ENCODE measurements at places on chromosomes 16 and 17.
A peak's percentile ranks its signal among the peaks of the same experiment; 100 is the strongest.

DNA sequence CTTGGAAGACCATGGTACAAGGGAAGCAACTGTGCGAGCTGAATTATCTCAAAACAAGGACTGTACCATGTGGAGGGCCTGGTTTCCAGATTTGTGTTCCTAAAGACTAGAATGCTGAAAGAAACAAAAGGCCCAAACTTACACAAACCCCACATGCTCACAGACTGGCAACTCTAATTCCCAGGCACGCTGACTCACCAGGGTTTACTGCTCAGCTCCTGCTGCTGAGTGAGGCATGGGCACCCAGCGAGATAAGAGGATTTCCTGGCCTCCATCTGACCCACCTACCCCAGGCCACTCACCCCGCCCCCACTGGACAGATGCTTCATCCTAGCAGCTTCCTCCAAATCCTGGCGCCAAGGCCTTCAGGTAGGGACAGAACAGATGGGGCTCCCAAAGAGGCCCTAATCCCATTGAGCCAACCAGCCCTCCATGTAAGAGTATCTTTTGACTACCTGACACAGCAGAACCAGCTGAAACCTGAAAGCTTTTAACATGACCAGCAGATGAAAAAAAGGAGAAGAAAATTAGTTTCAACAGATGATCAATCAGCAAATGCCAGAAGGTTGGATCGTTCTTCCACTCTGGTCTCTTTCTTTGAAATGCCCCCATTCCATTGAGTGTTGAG lies 33.9 kb downstream of the DCUN1D3 start:
- no peak for DNase-seq
- peaks cover 3% of the 10 kb centered on the region for H3K36me3 ChIP-seq
- H3K4me1 ChIP-seq = peaks cover 16% of the 10 kb centered on the region
- H3K27me3 ChIP-seq = peaks cover 1% of the 10 kb centered on the region
- no peak overlapping the region for H3K27ac ChIP-seq
- no peak overlapping the region for H3K4me3 ChIP-seq

GRCh38 chr16:50459496-50460080 lies 88.6 kb upstream of the NKD1 start:
- H3K27me3 ChIP-seq = peaks cover 7% of the 10 kb centered on the region
- no peaks in the 10 kb centered on the region for H3K4me1 ChIP-seq
- no peaks in the 10 kb centered on the region for H3K36me3 ChIP-seq
- no peak overlapping the region for H3K27ac ChIP-seq
- DNase-seq = no peak

GRCh38 chr17:43020030-43020621 lies 2.1 kb downstream of the VAT1 start:
- no peak for DNase-seq
- H3K4me3 ChIP-seq = peak overlapping the region; percentile 61
- H3K27ac ChIP-seq = peak overlapping the region; percentile 22
- H3K36me3 ChIP-seq = no peaks in the 10 kb centered on the region

DNA sequence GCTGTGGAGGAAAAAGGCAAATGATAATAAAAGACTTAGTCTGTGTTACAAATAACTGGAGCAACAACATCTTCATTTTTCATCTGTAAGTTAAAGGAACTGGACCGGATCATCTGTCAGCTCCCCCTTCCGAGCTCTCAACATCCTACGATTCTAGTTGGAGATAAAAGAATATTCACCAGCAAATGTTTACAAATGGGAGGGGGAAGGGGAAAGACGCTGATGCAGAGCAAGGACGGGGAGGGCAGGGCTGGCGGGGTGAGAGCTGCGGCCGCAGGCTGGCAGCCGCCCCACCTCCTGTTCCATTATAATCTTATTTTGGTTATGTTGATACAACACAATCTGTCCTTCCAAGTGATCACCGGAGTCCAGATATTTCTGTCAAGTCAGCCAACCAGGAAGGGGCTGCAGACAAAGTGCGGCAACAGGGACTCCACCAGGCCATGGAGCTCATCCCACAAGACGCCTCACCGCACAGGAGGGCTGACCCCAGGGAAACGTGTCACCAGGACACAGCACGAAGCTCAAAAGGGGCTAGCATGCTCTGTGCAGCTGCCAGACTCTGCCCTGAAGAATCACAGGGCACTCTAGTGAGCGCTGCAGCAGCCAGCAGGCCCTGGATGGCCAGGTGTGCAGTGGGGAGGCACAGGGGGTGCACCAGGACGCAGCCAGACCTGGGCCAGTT lies 19.7 kb downstream of the FBXO31 start:
- peaks cover 36% of the 10 kb centered on the region for H3K4me1 ChIP-seq
- no peaks in the 10 kb centered on the region for H3K27me3 ChIP-seq
- no peak overlapping the region for H3K4me3 ChIP-seq
- DNase-seq = no peak

- no peak overlapping the region for H3K4me3 ChIP-seq
- no peak overlapping the region for H3K27ac ChIP-seq
- peaks cover 3% of the 10 kb centered on the region for H3K27me3 ChIP-seq
- no peaks in the 10 kb centered on the region for H3K36me3 ChIP-seq
- no peak for DNase-seq
- no peaks in the 10 kb centered on the region for H3K4me1 ChIP-seq
These were observed 64.4 kb downstream of the EFCAB5 start for GRCh38 chr17:30005709-30006320.

DNA sequence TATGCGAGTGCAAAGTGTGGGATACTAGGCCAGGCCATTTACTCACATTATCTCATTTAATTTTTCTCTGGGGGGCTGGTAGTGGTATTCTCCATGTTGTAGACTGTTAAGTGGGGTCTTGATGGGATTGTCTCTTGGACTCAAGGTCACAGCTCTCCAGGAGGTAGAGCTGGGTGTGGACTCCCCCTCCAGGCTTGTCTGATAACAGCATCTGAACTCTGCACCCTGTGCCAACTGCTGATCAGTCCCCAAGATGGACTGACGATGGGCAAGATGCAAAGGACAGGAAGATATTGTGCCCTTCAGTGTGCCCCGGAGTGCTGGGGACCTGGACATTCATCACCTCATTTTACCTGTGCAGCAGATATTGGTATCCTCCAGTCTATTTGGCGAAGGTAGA lies 147.8 kb downstream of the MSI2 start:
- H3K27ac ChIP-seq = no peak overlapping the region
- peaks cover 28% of the 10 kb centered on the region for H3K4me1 ChIP-seq
- H3K4me3 ChIP-seq = no peak overlapping the region
- peaks cover 39% of the 10 kb centered on the region for H3K36me3 ChIP-seq

DNA sequence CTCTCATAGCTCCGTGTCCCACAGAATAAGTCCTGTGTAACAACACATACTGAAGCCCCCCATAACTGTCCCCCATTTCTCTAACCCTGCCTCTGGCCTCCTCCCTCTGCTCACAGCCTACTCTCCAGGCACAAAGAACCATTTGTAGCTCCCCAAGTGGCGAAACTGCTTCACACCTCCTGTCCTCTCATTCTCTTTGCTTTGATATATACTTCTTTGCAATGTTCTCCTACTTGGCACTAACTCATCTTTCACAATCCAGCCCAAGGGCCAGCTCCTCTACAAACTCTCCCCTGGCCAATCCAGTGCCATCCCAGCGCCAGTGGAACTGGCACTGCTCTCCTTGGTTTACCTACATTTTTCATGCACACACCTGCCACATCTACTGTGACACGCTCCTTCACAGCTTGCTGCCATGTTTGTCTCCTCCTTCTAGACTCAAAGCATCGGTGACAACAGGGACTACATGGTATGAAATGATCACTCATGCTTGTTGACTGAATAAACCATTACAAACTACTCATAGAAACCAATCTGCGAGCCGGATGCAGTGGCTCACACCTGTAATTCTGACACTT lies 12.8 kb downstream of the CYTH1 start:
- no peak for DNase-seq
- H3K36me3 ChIP-seq = peaks cover 5% of the 10 kb centered on the region
- no peak overlapping the region for H3K27ac ChIP-seq
- H3K4me3 ChIP-seq = no peak overlapping the region
- no peaks in the 10 kb centered on the region for H3K27me3 ChIP-seq
- H3K4me1 ChIP-seq = peaks cover 43% of the 10 kb centered on the region

DNA sequence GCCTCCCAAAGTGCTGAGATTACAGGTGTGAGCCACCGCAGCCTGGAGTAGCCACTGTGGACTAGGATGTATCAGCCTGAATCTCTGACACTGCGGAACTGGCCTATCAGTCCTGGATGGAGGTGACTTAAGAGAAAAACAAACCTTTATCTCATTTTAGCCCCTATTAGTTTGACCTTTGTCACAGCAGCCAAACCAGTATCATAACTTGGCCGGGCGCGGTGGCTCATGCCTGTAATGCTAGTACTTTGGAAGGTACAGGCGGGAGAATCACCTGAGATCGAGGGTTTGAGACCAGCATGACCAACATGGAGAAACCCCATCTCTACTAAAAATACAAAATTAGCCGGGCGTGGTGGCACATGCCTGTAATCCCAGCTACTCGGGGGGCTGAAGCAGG lies 51.8 kb upstream of the USP7 start:
- peaks cover 6% of the 10 kb centered on the region for H3K27me3 ChIP-seq
- no peak overlapping the region for H3K27ac ChIP-seq
- H3K4me3 ChIP-seq = no peak overlapping the region
- peaks cover 5% of the 10 kb centered on the region for H3K36me3 ChIP-seq
- DNase-seq = no peak
- no peaks in the 10 kb centered on the region for H3K4me1 ChIP-seq

DNA sequence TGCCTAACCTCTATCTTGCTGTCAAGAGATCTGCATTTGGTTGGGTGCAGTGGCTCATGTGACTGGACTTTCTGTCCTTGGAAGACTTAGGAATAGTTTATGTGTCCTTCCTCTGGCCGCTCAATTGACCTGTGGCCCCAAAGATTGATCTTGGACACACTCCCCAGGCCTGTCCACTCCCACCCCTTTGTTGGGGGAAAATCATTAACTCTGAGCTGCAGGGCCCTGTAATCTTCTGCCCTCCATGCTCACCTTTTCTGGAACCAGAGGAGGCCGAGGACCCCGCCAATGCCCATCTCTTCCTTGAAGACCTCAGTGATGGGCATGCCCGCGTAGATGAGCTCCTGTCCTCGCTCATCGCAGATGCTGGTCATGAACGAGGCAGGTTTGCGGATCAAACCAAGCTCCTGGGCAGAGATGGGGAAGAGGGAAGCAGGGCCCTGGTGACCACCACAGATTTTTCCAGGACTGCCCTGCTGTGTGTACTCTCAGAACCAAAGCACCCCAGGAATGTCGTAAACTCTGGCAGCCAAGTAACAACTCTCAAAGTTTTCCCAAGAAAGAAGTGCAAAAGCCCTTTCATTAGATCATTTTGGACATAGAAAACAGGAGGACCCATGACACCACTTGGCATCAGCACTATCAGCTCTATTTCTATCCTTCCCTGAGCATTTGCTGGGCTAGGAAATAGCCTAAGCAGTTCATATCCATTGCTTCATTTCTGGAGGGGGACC lies 8.5 kb upstream of the KLHL11 start:
- peaks cover 2% of the 10 kb centered on the region for H3K27me3 ChIP-seq
- no peak overlapping the region for H3K27ac ChIP-seq
- no peak for DNase-seq
- no peak overlapping the region for H3K4me3 ChIP-seq
- peaks cover 20% of the 10 kb centered on the region for H3K36me3 ChIP-seq

- no peaks in the 10 kb centered on the region for H3K4me1 ChIP-seq
- H3K4me3 ChIP-seq = no peak overlapping the region
- H3K36me3 ChIP-seq = no peaks in the 10 kb centered on the region
- peaks cover 9% of the 10 kb centered on the region for H3K27me3 ChIP-seq
These were observed 96.8 kb upstream of the PSMD7 start for GRCh38 chr16:74199842-74200124.

- no peak overlapping the region for H3K27ac ChIP-seq
- no peak for DNase-seq
- H3K36me3 ChIP-seq = no peaks in the 10 kb centered on the region
These were observed 31.3 kb downstream of the ZNF423 start for GRCh38 chr16:49824593-49824992.

DNA sequence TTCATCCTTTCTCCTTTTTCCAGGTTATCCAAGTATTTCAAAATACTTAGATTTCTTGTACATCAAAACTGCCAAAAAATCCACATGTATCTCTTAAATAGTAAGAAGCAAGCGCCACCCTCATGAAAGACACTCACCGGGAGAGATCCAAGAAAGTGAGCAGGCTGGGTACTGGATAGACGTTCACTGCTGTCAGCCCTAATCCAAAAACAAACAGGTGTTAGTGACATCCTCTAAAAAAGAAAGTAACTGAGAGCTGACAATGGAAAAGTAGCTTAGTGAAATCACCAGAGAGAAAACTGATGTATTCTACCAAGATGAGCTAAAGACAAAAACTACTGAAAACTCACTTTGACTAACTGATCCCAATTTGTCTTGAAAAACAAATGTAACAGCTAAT lies 46.1 kb downstream of the MARVELD3 start:
- no peaks in the 10 kb centered on the region for H3K27me3 ChIP-seq
- H3K27ac ChIP-seq = no peak overlapping the region
- H3K4me1 ChIP-seq = no peaks in the 10 kb centered on the region
- DNase-seq = no peak
- no peak overlapping the region for H3K4me3 ChIP-seq
- H3K36me3 ChIP-seq = peaks cover 67% of the 10 kb centered on the region

- DNase-seq = no peak
- H3K36me3 ChIP-seq = peaks cover 6% of the 10 kb centered on the region
- H3K4me1 ChIP-seq = peaks cover 6% of the 10 kb centered on the region
- peaks cover 3% of the 10 kb centered on the region for H3K27me3 ChIP-seq
- no peak overlapping the region for H3K27ac ChIP-seq
- H3K4me3 ChIP-seq = no peak overlapping the region
These were observed 43.4 kb downstream of the BMERB1 start for GRCh38 chr16:15477802-15478201.

GRCh38 chr17:19744922-19745757 lies 3.0 kb downstream of the ALDH3A1 start:
- DNase-seq = peak; percentile 80
- no peak overlapping the region for H3K27ac ChIP-seq
- H3K4me3 ChIP-seq = peak overlapping the region; percentile 65
- peaks cover 2% of the 10 kb centered on the region for H3K27me3 ChIP-seq
- peaks cover 6% of the 10 kb centered on the region for H3K4me1 ChIP-seq

GRCh38 chr17:12622726-12623125 lies 43.0 kb upstream of the MYOCD start:
- H3K4me1 ChIP-seq = no peaks in the 10 kb centered on the region
- H3K4me3 ChIP-seq = no peak overlapping the region
- H3K27me3 ChIP-seq = peaks cover 2% of the 10 kb centered on the region
- DNase-seq = no peak
- H3K36me3 ChIP-seq = no peaks in the 10 kb centered on the region
- H3K27ac ChIP-seq = no peak overlapping the region

GRCh38 chr16:62201911-62202310 lies 165.7 kb upstream of the CDH8 start:
- H3K4me3 ChIP-seq = no peak overlapping the region
- DNase-seq = no peak
- H3K27ac ChIP-seq = no peak overlapping the region
- H3K36me3 ChIP-seq = no peaks in the 10 kb centered on the region
- H3K27me3 ChIP-seq = no peaks in the 10 kb centered on the region
